ENCODE measurements at places on chromosomes 6 and 20.

GRCh38 chr6:12261502-12261901 lies 28.7 kb upstream of the EDN1 start:
- no peak for DNase-seq

DNA sequence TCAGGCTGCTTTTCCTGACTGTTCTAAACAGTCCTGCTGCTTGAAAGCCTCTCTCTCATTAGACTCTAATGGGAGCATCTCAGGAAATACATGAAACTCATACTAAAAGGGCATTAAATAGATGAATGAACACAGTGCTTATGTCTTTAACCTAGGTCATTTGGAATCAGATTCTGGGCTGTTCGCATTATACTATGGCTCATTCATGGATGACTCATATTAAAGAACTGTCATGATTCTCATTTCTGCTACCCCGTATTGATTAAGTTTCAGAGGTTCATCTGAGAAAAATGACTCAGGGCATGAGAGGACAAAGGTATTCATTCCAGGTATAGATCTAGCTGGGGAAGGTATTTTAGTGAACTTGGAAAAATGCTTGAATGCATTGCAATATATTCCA lies 335.5 kb downstream of the GJA1 start:
- no peak for DNase-seq

DNA sequence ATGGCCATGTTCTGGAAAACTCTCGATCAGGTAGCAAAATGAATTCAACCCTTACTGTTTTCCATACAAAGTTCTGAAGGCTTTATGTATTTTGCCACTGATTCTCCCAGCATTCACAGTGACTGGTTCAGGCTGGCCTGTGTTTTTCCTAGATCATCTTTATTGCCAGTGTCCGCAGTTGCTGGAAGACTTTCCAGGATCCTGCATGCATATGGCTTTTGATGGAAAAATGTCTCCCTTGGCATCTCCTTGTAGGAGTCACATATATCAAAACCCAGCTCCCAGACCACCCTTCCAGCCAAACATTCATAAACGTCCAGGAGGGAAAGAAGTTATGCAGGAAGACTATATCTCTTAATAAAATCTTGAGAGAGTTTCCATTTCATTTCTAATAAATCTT lies 588.8 kb downstream of the MAFB start:
- DNase-seq = no peak

GRCh38 chr6:41638935-41639808 lies 904 bp downstream of the MDFI start:
- DNase-seq = no peak

DNA sequence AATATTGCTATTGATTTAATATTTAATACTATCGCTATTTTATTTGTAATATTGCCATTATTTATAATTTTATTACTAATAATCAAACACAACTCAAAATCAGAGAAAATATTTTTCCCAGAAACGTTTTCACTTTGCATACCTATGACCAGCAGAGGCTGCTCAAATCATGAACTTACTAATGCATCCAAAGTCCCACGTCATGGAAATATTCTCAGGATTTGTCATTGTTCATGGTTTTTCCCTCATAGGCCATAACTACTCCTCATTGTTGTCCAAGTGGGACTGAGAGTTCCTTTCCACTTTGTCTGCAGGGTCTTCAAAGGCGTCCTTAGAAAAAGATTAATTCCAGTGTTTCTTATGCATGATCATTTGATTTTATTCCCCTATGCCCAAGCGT lies 344.8 kb downstream of the THBS2 start:
- DNase-seq = no peak

DNA sequence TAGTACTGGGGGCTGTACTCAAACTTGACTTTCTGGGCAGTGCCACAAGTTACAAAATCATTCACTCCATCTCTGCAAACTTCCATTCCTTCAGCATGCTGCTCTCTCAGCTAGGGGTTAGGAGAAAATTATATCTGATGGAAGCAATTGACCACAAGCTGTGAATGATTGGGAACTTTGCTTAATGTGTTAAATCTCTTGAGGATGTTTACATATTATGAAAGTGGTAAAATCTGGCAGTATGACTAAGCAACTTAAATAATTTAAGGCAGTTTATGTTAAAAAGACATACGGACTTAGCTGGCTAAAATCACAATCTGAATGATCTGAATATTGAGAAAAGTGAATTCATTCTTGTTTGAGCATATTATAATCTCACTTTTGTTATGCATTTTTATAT lies 415.0 kb downstream of the PHF3 start:
- no peak for DNase-seq
